ENCODE measurements at places on chromosomes 12 and 14. TPM values are rescaled to one million over a fixed set of nuclear protein-coding genes. Genes with fewer than 3 reads are reported as not detected.

TSPAN9 gene
- 7.7 TPM for total RNA-seq

GRCh38 chr12:65123435-65124063 lies 2.4 kb upstream of the WIF1 start:
- DNase-seq, result no peak

DNA sequence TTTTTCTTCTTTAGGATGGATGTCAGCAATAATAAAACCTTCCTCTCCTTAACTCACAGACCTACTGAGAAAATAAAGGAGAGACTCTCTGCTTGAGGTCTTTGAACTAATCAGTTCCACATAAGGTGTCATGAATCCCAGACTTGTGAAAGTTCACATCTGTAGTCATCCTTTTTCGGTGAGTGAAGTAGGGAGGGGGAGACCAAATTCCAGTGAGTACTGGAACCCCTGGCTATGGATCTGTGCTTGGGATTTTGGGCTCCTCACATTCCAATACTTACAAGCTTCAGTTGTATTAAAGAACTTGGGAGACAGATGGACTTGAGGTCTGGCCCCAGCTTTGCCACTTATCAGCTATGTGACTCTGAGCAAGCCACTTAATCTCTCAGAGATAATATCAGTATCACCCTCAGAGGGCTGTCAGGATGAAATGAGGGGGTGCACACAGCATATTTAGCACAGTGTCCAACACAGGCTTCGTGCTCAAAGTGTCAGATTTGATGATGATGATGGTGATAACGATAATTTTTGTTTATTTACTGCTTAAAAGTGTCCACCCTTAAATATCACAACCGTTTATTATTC lies 34.8 kb upstream of the APPL2 start:
- DNase-seq, result no peak

SSTR1 gene
- total RNA-seq, result not detected

DNA sequence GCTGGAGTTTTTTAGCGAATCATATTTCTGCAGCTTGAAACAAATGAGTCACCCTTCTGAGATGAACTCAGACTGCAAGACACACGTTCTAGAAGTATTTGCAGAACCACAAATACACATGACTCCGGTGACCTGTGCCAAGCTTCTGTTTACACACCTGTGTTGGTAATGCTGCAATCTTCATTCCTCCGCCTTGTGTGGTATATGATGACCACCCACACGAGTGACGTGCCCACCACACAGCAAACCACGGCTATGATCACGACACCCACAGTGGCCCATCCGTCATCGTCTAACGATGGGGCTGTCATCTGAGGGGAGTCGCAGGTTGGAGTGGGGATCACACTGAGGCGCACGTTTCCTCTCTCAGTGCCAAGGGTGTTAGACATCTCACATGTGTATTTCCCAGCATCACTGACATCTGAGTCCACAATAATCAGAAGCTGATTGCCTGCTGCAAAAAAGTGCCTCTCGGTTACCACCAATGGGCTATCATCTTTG lies 43.0 kb downstream of the LRIG3 start:
- peak; percentile 84 for DNase-seq

GRCh38 chr12:79566452-79567174 lies 124.2 kb downstream of the PAWR start:
- no peak for DNase-seq

- DNase-seq, result no peak
Measured at GRCh38 chr12:12024911-12025682, 45.6 kb upstream of the BCL2L14 start.

DNA sequence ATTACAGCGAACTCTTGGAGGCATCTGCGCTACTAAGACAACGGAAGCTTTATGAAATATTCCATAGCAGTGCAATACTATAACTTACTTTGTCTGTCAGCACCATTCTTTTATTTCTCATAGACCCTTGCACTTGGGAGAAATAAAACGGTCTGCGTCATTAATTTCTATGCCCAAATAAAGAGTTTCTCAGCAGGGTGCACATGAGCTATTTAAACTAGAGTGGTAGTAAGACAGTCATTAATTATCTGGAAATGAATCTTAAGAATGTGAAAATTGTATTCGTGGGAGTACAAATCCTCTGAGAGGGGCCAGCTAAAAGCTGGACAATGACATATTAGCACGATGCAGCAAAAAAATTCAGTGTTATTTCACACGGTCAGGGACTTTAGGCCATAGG lies 903.4 kb upstream of the FOXG1 start:
- no peak for DNase-seq
